ENCODE measurements at places on chromosomes 2 and 18.

GRCh38 chr2:241035818-241036396 lies 37.5 kb downstream of the SNED1 start:
- no peak for DNase-seq

DNA sequence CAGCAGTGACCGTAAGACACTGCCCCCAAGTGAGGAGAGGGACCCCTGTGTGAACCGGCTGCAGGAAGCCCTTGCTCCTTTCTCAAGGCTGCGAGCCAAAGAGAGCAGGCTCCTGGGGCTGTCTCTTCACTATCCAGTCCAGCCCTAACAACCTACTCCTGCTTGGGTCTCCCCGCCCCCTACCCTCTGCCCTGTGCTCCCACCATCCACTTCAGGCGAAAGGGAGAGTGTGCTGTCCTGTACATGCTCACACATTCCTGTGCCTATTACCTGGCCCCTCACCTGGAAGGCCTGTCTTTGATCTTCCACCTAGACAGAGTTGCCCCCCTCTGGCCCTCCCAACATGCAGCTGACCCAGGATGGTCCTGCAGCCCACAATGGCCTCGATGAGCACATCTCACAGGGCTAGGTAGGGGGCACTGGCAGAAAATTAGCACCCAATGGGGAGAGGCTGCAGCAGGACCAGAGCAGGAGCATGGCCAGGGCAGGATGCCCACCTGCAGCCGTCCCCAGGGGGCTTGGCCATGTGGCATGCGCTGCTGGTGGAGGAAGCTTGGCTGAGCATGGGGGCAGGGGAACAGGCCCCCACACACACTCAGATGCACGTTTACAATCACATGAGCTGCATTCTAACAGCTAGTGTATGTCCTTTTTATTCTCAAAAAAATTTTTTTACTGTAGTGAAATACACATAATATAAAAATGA lies 93.5 kb downstream of the POLR1A start:
- no peak for DNase-seq

DNA sequence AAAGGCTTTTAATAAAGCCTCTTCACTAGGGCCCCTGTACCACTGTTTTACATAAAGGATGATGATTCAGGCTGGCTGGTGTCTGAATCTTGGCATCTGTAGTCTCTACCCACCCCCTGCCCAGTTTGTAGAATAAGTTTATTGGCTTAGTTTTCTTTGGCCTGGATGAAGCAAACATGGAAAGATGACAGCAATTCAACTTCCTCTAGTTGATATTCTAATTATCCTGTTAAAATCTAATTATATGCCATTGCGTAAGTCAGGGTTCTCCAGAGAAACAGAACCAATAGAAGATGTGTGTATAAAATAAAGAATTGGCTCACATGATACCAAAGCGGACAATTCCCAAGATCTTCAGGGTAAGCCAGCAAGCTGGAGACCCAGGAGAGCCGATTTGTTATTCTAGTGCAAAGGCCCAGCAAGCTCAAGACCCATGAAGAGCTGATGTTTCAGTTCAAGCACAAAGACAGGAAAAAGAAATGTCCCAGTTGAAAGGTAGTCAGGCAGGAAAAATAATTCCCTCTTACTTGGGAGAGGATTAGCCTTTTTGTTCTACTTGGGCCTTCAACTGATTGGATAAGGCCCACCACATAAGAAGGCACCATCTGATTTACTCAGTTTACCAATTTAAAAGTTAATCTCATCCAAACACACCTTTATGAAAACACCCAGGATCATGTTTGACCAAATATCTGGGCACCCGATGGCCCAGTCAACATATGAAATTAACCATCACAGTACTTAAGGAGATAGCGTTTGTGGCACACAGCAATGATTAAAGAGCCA lies 82.6 kb upstream of the LYPD1 start:
- no peak for DNase-seq

- DNase-seq, result no peak
These were observed 26.9 kb downstream of the LOXHD1 start for GRCh38 chr18:46630160-46630559.

- no peak for DNase-seq
These were observed 192.2 kb downstream of the TCF4 start for GRCh38 chr18:55395799-55396198.

- DNase-seq, result no peak
These were observed 8.0 kb downstream of the TMBIM1 start for GRCh38 chr2:218284106-218284811.

GRCh38 chr2:216949700-216950413 lies 90.0 kb upstream of the TNP1 start:
- no peak for DNase-seq

GRCh38 chr2:217901835-217902378 lies 100.9 kb downstream of the TNS1 start:
- no peak for DNase-seq

DNA sequence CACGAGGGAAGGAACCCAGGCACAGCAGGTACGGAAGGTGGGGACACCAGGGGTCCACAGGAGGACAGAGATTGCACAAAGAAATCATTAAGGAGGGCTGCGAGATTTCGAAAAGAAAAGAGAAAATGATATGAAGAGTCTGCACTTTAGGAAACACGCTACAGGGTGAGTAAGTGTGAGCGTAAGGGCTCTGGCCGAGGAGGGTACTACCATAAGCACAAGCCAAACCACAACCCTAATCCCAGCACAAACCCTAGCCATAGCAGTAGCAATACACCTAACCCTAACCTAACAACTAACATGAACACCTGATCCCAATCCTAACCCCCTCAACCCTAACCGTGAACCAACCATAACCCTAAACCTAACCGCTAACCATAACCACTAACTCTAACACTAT lies 104.0 kb downstream of the ZNF516 start:
- no peak for DNase-seq

GRCh38 chr2:46555646-46556234 lies 76.4 kb downstream of the TMEM247 start:
- no peak for DNase-seq

All from stimulated activated CD4-positive, alpha-beta T cell treated with anti-CD3 and anti-CD28 coated beads, Interleukin-15, amount 100 ng/mL, for 48 hours (primary cell).